ENCODE measurements at places on chromosomes 4 and X.

GRCh38 chr4:13445841-13446790 is 38.0 kb downstream of the RAB28 start:
- DNase-seq, result no peak

DNA sequence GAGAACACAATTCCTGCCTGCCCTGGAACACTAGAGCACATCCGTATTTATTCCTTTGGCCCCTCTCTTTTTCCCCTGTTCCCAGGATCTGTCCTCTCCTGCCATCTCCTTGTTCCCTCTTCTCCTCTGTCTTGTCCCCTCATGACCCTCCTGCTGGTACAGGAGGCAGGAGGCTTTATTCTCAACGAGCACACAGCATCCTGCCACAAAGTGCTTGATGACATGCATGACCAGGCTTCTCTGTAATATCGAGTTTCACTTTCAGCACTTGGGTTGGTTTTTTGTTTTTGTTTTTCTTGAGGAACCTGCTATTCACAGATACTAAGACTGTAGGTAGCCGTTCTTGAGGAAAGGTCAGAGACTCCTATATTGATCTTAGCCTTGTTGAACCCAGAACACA is 35.3 kb downstream of the NALF2 start:
- no peak for DNase-seq

DNA sequence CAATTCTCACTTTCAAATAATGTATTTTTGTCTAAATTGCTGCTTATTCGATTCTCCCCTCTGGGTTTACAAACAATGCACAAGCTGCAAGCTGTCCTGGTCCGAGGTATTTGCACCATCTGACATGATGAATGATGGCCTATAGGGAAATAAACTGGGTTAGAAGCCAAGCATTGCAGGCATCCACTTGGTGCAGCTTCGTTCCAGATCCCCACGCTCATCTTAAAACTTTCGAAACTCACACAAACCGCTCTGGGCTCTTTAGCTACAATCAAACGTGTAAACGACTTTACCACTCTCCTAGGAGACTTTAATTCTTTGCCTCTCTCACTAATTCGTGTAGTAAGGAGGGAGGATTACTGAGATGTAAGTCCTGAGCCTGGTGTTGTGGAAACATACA is 19.0 kb downstream of the PHKA2 start:
- no peak for DNase-seq

GRCh38 chr4:159326480-159326879 is 223.6 kb downstream of the RAPGEF2 start:
- no peak for DNase-seq

GRCh38 chr4:69239092-69239491 is 24.5 kb upstream of the UGT2B11 start:
- no peak for DNase-seq

DNA sequence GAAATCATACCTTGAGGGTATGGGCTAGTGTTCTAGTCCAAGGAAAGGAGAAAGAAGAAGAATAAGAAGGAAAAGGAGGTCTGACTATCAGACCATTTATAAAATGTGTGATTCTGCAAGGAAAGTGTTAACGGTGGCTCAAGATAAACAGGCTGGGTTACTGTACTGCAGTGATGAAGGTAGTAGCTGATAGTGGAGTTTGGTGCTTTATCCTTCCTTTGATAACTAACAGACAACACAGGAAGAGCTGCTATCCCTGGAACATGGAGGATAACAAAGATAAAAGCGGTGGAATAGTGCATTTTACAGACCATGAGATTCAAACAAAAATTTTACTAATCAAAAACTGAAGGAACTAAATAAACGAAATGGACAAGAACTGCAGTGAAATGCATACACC is 2.6 kb downstream of the UNC5C start:
- no peak for DNase-seq

- DNase-seq, result no peak
Observed at GRCh38 chrX:148412006-148412405, 88.4 kb upstream of the AFF2 start.

DNA sequence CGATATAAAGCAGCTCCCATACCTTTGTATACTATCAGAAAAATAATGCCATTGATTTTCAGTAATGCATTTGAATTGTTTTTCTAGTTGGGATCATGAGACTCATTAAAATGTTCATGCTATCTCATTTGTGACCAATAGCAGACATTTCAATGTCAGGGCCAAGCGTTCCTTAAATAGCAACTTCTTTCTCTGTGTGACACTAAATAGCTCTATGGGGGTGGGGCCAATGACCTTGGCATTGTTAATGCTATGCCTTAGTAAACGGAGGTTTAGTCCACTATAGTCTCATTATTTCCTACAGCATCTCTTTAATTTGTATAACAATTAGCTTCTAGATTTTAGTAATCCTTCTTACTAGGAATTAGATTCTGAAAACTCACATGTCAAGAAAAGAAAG is 48.6 kb upstream of the ARHGAP24 start:
- no peak for DNase-seq

- DNase-seq, result no peak
Observed at GRCh38 chr4:177191586-177191985, 118.1 kb upstream of the NEIL3 start.

DNA sequence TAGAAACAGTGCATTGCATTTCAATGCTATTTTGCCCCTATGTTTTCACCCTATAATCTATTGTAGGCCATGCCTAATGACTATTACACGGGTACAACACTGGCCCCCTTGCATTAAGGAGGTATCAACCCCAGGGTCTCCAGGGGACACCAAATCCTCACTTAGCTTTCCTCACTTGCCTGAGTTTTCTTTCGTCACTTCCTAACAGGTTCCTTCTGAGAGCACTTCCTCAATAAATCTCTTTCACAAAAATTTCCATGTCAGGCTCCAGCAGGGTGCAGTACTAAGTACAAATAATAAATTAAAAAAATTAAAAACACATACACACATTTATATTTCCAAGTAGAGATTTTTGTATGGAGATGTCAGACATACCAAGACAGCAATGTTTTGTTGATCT is 165.0 kb downstream of the RBM46 start:
- DNase-seq, result no peak

GRCh38 chr4:3322059-3322550 is 29.3 kb downstream of the RGS12 start:
- DNase-seq, result no peak

- DNase-seq, result no peak
Observed at GRCh38 chr4:94544811-94545210, 93.1 kb downstream of the PDLIM5 start.

- no peak for DNase-seq
Observed at GRCh38 chrX:111649638-111650037, 31.3 kb upstream of the ALG13 start.

DNA sequence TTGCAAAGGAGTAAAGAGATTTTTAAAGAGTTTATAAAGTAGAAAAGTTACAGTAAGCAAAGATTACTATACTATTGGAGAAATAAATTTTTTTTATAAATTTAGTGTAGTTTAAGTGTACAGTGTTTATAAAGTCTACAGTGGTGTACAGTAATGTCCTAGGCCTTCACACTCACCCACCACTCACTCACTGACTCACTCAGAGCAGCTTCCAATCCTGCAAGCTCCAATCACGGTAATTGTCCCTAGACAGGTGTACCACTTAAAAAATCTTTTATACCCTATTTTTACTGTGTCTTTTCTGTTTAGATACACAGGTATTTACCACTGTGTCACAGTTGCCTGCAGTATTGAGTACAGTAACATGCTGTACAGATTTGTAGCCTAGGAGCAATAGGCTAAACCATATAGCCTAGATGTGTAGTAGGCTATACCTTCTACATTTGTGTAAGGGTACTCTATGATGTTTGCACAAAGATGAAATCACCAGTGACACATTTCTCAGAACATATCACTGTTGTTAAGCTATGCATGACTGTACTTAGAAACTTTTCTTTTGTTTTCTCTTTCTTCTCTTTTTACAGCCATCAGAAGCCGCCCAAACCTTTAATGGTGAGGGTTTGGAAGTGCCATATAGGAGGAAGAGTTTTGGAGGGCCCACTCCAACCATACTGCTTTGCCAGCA is 11.8 kb upstream of the SH3RF1 start:
- no peak for DNase-seq

DNA sequence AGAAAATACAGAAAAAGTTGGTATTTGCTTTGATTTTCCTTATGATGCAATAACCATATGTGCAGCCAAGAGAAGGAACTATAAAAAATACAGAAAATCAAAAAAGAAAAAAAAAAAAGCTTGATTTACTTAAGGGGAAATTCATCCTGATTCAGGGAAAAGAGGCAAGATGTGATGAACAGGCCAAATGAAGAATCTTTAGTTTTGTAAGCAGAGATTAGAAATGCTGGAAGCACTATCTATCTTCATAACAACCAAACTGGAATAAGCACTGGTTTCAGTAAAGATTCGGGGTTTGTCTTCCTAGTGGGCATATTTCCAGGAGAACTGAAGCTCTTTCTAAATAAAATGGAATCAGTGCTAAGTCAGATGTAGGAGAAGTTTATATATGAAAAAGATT is 82.9 kb upstream of the KCNIP4 start:
- no peak for DNase-seq

- no peak for DNase-seq
Observed at GRCh38 chr4:28482580-28483270, 1622.1 kb downstream of the STIM2 start.

DNA sequence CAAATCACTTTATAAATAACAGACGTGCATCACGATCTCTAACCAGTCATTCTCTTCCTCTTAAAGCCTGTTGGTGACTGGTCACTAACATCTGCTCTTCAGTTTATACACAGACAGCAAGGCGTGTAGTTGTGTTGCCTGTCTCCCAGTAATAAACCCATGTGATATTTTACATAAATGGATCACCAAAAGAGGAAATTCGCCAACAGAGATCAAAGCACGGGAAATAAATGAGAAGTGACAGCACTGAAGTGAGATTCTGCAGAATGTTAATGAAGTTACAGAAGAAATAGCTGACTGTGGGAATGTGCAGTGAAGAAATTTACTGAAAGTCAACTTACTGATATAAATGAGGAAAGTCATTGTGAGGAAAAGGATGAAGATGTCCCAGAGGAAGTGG is 47.0 kb downstream of the AFF1 start:
- no peak for DNase-seq

GRCh38 chr4:2860391-2861348 is 17.0 kb downstream of the ADD1 start:
- DNase-seq, result no peak

DNA sequence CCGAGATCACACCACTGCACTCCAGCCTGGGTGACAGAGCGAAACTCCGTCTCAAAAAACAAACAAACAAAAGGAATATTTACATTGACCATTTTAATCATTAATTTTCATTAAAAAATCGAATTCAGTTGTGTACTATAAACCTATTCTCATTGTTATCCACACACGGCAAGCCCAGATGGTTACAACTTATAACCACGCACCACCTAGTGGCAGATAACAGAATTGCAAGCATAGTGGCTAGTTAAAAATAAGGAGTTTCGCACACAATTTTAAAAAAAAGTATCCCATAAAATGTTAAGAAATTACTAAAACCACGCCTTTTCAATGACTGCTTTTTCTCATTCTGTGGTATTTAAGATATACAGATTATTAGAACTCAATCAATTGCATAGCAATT is 25.4 kb downstream of the MBNL3 start:
- DNase-seq, result peak; percentile 40

DNA sequence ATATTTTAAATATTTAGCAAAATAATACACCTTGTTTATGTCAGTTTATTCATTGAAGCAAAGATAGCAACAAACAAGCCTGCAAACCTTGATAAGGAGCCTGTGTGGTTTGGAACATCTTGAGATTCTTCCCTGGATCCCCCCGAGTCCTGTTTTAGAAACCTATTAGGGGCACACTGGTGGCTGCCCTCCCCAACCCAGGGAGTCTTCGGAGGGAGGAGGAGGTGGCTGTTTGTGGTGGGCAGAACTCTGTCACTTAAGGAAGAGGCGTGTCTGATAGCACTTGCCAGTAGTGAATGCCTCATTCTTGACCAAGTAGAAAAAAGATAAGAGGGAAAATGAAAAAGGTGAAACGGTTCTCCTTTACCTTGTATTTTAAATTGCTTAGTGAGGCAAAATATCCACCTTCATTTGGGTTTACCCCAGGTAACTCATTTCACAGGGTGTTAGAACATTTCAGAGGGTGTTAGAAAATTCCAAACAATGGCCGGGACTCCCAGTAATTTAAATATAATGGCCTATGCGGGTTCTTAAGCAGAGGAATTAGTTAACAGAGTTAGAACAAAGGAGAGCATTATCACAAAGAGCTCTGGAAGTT is 10.4 kb downstream of the KIT start:
- DNase-seq, result no peak

GRCh38 chr4:77072195-77072753 is 3.5 kb downstream of the CCNI start:
- DNase-seq, result no peak

- no peak for DNase-seq
Observed at GRCh38 chr4:87502580-87503238, 26.5 kb downstream of the SPARCL1 start.

- no peak for DNase-seq
Observed at GRCh38 chrX:143634309-143634662, 1.6 kb downstream of the SLITRK4 start.

GRCh38 chr4:156173937-156174336 is 220.3 kb upstream of the CTSO start:
- DNase-seq, result no peak

GRCh38 chr4:28350485-28350884 is 1489.8 kb downstream of the STIM2 start:
- DNase-seq, result no peak

DNA sequence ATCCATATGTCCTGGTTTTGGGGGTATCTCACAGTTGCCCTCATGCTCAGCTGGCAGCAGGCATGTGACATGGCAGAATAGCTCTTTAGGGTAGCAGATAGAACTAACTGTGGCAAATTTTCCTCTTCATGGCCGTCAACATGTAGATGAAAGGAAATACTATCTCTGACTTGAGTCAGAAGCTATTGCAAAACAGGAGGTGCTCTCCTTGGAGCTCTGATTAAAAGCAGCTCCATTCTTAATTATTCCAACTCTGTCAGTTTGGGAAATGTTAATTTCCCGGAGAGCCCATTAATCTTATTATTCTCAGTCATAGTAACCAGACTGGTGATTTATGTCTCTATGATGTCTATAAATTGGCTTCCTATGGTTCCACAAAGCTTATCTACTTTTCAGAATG is 18.2 kb downstream of the IL13RA1 start:
- DNase-seq, result no peak

- no peak for DNase-seq
Observed at GRCh38 chr4:48212165-48212564, 57.5 kb downstream of the TEC start.

DNA sequence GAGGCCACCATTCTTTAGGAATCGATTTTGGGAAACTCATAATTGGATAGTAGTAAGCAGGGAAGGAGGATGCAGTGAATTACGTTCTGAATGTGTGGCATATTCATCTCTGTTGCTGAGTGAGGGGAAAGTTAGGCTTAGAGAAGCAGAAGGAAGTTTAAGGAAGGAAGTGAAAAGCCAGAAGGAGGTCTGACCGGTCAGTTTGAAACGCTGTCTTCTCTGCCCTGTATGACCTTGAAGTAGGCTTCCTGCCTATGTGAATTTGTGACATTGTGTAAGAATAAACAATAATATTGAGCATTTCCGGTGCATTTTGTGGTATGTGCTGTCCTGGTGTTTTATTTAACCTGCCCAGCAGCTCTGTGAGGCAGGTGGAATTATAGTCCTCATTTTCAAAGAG is 67.3 kb downstream of the PDLIM5 start:
- DNase-seq, result no peak

GRCh38 chr4:128571747-128572146 is 237.8 kb upstream of the JADE1 start:
- no peak for DNase-seq

Data from mucosa of descending colon (tissue), 3 donors.